ENCODE measurements at places on chromosomes 11 and 22. TPM values are rescaled to one million over a fixed set of nuclear protein-coding genes. Genes with fewer than 3 reads are reported as not detected.

Gene ALX4
- 0.06 TPM for polyA plus RNA-seq

DNA sequence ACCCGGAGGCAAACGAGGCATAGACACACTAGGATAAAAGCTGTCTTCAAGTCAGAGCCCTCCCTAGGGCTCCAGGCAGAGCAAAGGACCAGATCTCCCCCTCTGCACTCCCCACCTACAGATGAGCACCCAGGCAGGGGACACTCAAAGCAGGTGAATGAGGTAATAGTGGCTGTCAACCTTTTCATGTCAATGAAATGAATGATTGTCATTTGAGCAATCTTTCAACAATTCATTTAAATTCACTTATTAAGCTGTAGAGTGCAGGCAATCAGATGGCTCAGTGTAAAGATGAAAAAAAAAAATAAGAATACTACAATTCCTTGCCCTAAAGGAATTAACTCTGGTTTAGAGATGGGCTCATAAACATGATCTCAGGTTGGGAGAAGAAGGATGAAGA, 427.8 kb upstream of the ISX start:
- DNase-seq: no peak

GRCh38 chr22:36862251-36863242, 1.7 kb downstream of the NCF4 start:
- DNase-seq: no peak

Gene ASPHD2
- polyA plus RNA-seq: 4.1 TPM

Gene CCDC86
- polyA plus RNA-seq: 19.8 TPM

GRCh38 chr22:47376901-47377505, 614.6 kb downstream of the TBC1D22A start:
- no peak for DNase-seq

- DNase-seq: no peak
Measured at GRCh38 chr11:72423840-72424239, 10.5 kb downstream of the CLPB start.

GRCh38 chr22:29031227-29032011, 30.2 kb downstream of the C22orf31 start:
- DNase-seq: peak; percentile 70

DNA sequence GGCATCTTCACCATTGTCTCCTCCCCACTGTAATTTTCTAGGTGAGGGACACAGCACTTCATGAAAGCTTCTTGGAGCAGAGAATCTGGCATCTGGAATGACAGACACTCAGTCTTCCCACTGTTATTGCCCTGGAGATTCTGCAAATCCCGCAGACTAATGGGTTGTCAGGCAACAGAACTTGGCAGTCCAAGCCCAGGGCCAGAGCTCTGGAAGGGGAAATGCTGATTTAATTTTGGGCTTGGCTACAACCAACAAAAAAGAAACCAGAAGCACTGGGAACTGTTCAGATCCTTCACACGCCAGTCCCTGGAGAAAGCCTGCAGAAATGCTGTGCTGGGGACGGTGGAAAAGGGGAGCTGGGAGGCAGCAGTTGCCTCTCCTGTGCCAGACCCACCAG, 71.5 kb upstream of the BID start:
- no peak for DNase-seq

GRCh38 chr11:131663405-131664200, 293.2 kb downstream of the NTM start:
- DNase-seq: no peak

Gene TRIOBP
- polyA plus RNA-seq: 58.7 TPM

Gene FOLR2
- 12.3 TPM for polyA plus RNA-seq

DNA sequence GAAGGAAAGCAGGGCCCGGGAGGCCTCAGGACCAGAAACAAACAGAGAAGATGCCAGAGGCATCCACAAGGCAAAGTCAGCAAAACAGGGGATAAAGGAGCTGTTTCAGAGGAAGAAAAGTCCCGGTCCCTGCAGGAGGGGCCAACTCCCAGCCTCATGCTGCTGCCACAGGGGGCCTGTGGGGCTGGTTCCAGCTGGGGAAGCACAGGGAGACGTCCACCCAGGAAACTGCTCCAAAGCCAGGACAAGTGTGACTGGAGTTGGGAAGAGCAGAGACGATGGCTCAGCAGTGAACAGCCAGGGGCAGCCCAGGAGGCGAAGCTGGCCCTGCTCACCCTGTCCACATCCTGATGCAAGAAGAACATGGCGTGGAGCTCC, 454.4 kb downstream of the BRD1 start:
- DNase-seq: no peak

DNA sequence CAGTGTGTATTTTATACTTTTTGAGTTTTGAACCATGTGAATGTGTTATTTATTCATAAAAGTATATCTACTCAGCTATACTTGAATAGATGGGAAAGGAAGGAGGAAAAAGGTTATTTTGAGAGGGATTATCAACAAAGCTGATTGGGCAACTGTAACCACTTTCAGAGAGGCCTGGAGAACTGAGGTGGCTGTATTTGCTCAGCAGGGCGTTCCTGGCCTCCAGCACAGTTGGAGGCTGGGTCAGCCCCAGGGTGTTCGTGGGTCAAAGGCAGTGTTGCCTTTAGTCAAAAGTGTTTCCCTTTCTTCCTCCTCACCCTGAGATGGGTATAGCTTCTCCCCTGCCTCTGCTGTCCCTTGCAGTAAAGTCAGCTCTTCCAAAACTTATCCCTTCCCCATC, 26.7 kb downstream of the ASCC2 start:
- no peak for DNase-seq

Gene P2RY6
- 1.3 TPM for polyA plus RNA-seq

GRCh38 chr11:87193756-87194470, 156.2 kb downstream of the TMEM135 start:
- no peak for DNase-seq

GRCh38 chr11:16859651-16860050, 121.2 kb downstream of the C11orf58 start:
- no peak for DNase-seq

GRCh38 chr11:128294001-128294670, 293.2 kb downstream of the ETS1 start:
- DNase-seq: no peak

GRCh38 chr11:75481922-75482606, 43.7 kb downstream of the GDPD5 start:
- DNase-seq: no peak

- DNase-seq: no peak
Measured at GRCh38 chr11:117064275-117064674, 34.0 kb downstream of the SIK3 start.

Gene C11orf91
- not detected for polyA plus RNA-seq

Gene VPS37C
- polyA plus RNA-seq: 22.8 TPM

GRCh38 chr11:72981080-72981479, 161.0 kb downstream of the FCHSD2 start:
- DNase-seq: no peak

GRCh38 chr11:103633068-103633788, 403.2 kb upstream of the DDI1 start:
- no peak for DNase-seq

Gene TTLL12
- polyA plus RNA-seq: 24.9 TPM

DNA sequence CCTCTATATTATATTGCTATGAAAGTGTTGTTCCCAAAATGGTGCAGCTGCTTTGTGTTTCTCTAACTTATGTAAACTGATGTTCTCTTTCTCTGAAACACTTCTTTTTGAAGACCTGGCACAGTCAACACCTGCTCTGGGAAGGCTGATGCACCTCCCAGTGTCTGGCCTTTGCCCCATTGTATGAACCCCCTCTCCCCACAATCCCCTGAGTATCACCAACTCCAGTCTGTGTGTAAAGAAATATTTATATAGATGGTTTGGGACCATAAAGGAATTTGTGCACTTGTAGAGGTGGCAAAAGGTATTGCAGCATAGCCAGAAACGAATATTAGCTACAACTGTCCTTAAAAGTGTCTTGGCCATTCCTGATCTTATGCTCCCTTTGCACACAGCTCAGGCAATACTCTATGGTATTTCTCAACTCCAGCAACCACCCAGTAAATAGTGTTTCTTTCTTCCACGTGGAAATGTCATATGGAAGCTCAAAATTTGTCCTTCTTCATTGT, 365.2 kb upstream of the DDI1 start:
- DNase-seq: no peak

DNA sequence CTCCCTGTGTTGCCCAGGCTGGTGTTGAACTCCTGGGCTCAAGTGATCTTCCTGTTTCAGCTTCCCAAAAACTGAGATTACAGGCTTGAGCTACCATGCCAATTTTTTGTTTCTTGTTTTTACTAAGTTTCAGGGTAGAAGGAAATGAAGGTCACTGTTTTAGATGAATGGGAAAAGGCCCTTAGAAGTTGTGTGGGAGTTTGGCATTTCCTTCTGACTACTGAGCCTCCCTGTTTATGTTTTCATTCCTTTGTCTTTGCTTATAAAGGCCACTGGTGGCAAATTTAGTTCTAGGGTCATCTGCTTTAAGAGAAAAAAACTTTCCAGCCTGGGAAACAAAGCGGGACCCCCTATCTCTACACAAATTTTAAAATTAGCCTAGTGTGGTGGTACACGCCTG, 22.1 kb downstream of the SRPRA start:
- no peak for DNase-seq

GRCh38 chr11:128165572-128165971, 421.8 kb downstream of the ETS1 start:
- no peak for DNase-seq

Gene ROM1
- 3.3 TPM for polyA plus RNA-seq

DNA sequence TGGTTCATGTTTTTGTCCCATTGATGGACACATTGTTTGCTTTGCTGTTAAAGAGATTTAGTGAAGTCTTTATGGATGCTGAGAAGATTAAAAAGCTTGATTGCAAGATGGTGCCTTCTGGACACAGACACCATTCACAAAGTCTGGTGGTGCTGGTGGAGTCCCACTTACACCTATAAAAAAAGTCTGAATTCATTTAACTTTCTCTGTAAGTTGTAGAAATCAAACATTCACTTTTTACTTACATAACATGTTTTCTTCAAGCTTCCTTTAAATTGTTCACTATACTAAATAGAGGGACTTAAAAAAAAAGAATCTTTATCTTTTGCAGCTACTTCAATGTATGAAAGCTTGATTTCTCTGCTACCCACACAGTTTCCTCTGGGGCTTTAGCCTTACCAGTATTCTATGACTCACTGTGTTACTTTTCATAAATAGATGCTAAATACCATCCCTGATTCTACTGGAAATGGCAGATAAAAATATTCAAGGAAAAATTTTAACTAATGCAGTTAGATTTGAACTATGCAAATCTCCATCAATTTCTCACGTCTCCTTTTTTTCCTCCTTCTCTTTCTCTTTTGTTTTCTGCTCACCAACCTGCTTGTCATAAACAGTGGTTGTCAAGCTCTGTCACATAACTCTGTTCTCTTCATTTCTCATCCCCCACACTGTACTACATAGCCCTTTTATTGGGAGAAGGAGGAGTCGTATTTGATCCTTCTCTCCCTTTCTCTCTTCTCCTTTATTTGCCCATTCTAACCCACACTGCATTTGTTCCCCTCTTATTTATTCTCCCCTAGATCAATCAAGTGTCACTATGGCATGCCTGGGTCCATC, 89.7 kb downstream of the FAM76B start:
- DNase-seq: no peak

- DNase-seq: no peak
Measured at GRCh38 chr22:35769974-35770373, 52.3 kb downstream of the APOL5 start.

GRCh38 chr11:116333001-116333535, 439.7 kb downstream of the BUD13 start:
- DNase-seq: no peak

DNA sequence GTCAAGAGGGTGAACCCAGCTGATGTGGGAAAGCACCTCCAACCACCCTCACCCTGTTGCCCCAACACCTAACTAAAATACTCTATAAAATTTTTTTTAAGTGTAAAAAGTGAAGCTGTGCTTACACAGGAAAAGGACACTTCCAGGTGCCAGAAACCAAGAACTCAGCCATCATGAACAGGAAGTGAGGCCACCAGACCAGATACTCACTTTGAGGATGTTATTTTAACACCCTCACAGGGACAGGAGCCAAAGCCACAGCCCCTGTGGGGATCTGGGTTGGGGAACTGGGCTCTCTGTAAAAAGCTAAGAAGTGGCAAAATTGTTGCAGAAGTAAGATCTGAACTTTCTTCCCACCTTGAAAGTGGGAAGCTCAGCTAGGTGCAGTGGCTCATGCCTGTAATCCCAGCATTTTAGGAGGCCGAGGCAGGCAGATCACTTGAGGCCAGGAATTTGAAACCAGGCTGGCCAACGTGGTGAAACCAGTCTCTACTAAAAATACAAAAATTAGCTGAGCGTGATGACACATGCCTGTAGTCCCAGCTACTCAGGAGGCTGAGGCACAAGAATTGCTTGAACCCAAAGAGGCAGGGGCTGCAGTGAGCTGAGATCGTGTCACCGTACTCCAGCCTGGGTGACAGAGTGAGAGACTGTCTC, 3.8 kb downstream of the RSPH14 start:
- DNase-seq: no peak

DNA sequence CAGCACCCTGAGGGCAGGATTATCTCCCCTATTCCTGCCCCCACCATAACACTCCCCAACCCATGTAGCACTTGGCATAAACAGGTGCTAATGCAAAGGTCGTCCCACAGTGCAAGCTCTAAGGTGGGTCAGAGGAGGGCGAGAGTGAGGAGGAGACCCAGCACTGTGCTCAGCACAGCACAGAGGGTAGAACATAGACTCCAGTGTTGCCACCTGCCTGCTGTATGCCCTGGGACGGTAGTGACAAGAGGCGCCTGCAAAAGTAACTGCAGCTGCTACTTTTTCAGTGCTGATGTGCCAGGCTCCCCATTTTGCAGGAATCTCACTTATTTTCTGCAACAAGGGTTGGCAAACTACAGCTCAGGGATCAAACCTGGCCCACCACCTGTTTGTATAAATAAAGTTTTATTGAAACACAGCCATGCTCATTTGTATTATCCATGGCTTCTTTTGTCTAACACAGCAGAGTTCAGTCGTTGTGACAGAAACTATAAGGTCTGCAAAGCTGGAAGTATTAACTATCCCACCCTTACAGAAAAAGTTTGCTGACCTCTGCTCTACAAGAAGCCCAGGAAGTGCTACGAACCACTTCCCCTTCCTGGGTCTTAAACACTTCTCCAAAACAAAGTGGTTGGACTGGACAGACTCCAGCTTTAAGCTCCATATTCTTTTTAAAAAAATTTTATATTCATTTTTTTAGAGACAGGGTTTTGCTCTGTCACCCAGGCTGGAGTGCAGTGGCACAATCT, 16.9 kb upstream of the CDC42BPG start:
- DNase-seq: no peak

GRCh38 chr11:94649964-94650623, 82.9 kb downstream of the PIWIL4 start:
- DNase-seq: no peak

DNA sequence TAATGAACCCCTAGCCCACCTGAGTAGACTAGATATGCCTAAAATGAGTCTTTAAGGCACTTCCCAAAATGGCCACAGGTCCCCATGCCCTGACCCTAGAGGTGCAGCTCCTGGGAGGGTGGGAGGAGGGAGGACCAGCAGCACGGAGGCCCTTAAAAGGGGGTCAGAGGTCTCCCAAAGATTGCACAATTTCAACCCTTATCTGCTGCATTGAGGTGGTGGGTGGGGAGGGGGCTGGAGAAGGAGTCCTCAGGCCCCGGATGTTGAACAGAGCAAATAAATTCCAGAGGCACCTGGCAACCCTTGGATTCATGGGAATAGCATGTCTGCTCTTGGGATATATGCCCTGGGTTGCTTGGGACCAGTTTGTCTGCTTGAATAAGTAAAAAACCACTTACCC, 57.6 kb downstream of the NAV2 start:
- no peak for DNase-seq

Gene ZP1
- 0.22 TPM for polyA plus RNA-seq

Measured in left renal pelvis (tissue), 4 donors.